Colonic mucosa (tissue), 4 donors: ENCODE measurements at places on chromosomes 4 and X.
A peak's percentile ranks its signal among the peaks of the same experiment; 100 is the strongest.

DNA sequence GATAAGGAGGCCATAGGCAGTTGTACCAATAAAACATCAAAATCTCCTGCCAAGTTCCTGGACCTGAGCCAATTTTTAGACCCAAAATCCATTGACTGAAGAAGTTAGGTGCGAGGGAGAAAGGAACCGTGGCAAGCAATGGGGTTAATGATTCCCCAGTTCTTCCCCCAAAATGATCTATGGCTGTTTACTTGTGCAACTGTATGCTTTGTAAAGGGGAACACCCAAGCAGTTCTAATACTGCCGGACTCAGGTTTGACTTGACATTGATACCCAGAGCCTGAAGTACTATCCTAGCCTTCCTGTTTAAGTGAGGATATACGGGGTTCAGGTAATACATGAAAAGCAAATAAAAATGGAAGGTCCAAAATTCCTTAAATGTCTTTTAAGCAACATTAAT, 6.7 kb upstream of the EIF4E start:
- DNase-seq = no peak

DNA sequence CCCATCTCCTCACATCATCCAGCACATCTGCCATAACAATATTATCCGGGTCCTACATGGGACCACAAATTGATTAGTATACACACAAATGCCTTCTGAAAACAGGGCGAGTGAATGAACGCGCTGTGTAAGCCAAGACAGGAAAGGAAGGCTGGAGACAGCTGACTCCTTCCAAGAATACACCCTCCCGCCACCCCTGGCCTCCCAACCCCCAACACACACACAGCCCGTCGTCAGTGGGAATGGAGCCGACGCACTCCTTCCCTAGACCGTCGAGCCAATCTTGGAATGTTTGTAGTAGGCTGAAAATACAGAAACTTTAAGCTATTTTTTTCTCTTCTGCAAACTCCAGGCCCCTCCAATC, 319 bp upstream of the MAGEH1 start:
- no peak for DNase-seq

- no peak for DNase-seq
Observed at GRCh38 chrX:94645726-94646125, 971.7 kb downstream of the FAM133A start.

DNA sequence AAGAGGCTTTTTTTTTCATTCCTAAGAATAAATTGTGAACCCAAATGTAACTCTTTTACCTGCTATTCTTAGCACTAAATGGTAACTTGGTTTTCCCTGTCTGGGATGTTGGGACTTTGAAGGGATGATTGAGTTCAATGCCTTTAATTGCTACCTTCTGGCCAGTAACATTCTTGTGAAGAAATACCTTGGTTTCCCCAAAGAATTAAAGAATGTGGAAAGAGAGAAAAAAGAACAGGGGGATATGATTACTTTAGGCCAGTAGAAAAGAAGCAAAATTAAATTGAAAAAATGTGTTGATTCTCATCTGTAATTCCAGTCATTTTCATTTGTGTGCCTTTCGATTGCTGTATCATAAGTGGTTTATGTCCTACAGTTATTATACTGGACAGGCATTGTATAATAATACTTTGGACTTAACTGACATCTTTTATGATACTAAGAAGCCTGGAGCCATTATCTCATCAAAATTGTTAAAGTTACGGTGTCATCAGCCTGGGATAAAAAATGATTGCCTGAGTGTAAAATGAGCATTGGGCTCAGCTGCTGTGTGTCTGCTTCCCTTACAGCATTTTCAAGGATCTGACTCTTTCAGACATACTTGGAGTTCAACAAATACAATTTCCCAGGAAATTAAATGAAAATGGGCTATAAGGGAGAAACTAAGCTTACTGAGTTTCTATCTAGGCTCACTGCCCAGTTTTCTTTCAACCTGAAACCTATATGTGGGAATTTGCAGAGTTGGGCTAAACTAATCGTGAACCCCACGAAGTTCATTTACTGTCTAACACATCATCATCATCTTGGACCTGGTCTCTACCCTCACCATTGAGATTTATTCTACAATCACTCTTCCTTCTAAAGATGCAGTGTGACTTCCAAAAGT, 146.3 kb downstream of the SHROOM3 start:
- no peak for DNase-seq

GRCh38 chr4:6279582-6280289, 10.1 kb downstream of the WFS1 start:
- DNase-seq = no peak

DNA sequence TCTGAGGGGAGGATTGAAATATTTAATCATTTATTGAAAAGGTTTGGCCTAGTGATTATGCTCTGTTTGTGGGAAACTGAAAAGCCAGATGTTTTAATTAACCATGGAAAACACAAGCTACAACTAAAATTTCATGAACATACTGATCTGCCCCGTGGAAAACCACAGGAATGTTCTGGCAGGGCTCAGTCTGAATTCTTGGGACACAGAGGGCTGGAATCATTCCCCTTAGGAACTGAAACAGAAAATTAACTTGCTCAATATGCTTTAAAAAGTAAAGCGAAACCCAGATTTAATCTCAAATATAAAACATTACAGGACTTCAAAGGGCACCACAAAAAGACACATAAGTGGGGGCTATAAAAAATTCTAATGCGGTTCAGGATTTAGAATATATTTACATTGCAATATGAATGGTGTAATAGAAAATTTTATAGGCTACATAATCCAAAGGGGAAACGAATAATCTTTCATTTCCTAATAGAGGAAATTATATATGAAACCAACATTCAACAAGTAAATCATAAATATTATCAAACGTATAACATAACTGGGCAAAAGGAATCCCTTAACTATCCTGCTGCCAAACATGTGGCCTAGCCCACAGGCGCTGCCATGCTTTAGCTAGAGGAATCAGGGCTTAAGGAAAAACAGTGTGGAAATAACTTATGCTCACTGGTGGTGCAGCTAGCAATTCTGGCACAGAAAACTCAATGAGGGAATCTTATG, 70.9 kb downstream of the APBB2 start:
- DNase-seq = no peak

GRCh38 chr4:75895744-75896314, 6.4 kb downstream of the PPEF2 start:
- peak; percentile 27 for DNase-seq

- DNase-seq = no peak
Observed at GRCh38 chr4:183402771-183403170, 41.7 kb upstream of the CDKN2AIP start.

GRCh38 chr4:44725166-44725565, 1.2 kb downstream of the GNPDA2 start:
- DNase-seq = no peak

DNA sequence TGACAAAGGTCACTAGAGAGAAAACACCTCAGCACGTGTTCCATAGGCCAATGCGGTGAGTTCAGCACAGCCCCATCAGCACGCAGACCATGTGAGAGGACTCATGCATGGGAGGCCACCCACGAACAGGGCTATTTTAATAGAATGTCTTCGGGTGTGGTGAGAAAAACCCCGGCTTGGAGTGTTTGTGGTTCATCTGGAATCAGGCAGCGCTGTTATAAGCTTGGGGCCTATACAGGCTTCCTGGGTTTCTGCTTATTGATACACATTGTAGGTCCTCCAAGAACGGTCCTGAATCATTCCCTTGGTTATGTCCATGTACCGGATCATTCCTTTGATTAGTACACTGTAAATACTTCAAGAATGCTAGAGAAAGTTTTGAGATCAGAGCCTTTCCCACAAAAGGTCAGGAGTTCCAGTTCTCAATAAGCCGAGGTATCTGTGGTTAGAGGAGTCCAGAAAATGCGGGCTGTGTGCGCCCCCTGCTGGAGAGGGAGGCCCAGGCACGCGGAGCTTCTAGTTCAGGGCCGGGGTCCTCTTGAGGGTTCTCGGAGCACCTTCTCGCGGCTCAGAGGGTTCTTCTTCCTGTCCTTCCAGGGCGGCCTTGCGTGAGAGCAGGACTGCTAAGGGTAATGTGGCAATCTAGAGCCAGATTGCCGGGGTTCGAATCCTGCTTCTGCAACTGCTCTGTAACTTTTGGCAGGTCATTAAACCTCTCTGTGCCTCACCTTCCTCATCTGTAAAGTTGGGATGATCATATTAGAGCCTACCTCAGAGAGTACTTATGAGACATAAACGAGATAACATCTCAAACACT, 51.8 kb downstream of the TLR10 start:
- peak; percentile 93 for DNase-seq

- DNase-seq = no peak
Observed at GRCh38 chr4:1376841-1377605, 29.2 kb downstream of the NKX1-1 start.

DNA sequence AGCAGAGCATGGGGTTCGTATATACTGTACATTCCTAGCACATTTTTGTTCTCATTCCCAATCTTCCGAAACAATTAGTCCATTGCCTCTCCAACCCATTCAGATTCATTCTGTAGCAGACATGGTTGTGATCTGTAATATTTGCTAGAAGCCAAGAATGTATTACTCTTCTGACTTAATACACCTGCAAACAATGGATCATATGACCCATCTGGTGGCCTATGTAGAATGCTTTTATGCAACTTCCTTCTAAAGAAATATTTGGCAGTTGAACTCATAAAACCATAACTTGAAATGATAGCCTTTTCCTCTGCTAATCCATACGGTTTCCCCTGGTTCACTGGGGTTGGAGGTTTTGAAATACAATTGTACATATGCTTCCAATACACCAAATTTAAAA, 32.8 kb upstream of the SGMS2 start:
- DNase-seq = no peak

DNA sequence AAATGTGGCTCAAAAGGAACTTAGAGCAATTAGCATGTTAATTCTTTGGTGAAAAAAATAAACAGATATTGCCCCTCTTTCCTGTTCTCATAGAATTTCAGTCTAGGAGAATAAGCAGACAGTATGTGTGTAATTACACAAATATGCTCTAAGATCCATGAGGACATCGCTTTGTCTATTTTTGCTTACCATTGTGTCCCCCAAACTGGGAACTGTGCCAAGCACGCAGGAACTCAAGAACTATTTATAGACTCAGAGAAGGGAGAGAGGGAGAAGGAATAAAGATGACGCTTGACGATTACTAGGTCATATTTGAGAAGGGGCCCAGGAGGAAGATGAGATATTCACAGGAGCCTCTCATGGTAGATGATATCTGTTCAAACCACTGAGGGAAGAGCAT, 692.6 kb downstream of the RAB28 start:
- DNase-seq = no peak

GRCh38 chr4:72604324-72604723, 35.3 kb upstream of the ADAMTS3 start:
- DNase-seq = no peak

DNA sequence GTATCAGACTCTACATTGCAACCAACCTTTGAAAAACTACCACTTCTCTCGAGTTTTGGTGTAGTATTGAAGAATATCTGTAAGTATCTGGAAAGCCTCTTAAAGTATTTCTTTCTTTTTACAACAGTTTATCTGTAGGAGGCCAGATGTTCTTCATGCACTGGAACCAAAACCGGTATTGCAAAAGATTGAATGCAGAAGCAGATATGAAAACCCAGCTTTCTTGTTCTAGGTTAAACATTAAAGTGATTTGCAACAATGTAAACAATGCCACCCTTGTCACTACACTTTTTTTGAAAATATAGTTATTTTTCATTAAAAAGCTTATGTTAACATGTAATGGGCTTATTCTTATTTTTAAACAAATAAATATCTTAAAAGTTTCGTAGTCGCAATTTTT, 27.2 kb downstream of the PLS3 start:
- DNase-seq = no peak

GRCh38 chrX:66872771-66873170, 233.9 kb upstream of the EDA2R start:
- no peak for DNase-seq

GRCh38 chr4:185201977-185202962, 1.5 kb downstream of the CFAP97 start:
- peak; percentile 39 for DNase-seq

DNA sequence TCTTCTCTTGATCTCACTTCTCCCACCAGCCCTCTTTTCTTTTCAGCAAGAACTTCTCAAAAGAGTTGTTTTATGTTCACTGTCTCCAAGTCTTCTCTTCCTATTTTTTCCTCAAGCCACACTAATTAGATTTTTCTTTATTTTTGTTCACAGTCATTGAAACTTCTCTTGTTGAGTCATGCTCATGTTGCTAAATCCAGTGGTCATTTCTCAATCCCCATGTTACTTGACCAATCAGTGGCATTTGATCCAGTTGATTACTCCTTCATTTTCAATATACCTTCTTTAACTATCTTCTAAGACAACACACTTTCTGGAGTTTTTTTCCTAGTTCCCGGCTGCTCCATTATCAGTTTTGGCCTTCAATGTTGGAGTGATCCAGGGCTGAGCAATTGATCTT, 103.1 kb upstream of the LSM6 start:
- DNase-seq = no peak

DNA sequence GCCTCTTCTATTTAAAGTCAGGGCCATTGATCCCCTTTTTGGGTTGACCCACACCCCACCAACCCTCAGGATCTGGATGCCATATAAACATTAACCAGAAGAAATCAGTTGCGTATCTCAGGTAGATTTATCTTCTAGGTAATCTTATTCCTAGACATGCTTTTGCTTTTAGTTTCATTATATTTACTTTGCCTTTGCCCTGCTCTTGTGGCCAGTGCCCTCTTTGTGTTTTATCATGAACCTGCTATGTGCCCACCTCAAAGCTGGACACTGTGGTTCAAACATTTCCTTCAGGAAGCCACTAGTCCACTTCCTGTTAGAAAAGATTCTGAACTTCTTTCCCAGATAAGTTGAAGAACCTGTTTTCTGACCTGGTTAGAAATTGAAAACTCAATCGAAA, 117.4 kb upstream of the EDNRA start:
- DNase-seq = no peak

DNA sequence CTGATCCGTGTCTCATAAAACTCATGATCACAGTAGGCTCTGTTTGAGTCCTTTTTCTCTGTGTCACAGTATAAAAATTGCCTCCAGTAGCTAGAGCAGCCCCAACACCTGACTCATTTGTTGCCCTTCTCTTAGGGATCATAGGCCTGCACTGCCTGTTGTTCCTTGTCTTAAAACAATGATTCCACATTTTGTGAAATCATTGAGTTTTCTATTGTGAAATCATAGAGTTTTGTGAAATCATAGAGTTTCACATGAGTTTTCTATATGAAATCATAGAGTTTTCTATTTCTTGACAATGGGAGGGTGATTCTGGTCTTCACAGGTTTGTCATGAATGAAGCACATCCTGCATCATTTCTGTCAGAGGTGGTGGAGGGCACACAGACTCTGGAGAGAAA, 239.9 kb downstream of the GASK1B start:
- no peak for DNase-seq

- no peak for DNase-seq
Observed at GRCh38 chr4:181792641-181793040, 450.6 kb upstream of the TENM3 start.

- DNase-seq = no peak
Observed at GRCh38 chr4:93289831-93290230, 538.7 kb upstream of the ATOH1 start.

DNA sequence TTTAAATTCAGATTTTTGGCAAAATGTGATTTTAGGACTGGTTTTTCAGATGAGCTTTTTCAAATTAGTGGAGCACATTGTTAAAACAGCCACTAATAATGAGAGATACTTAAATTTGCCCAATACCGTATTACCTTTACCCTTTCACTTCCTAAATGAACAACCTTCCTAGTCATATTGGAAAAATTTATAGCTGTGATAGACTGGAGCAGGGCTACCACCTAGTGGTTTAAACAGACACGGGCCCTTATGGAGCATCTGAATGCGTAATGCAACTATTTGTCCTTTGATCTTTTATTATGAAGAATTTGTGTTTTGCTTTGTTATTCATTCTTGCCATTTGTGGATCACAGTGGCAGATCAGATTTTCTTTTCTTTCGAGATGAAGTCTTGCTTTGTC, 72.7 kb downstream of the KDM6A start:
- DNase-seq = no peak

- DNase-seq = no peak
Observed at GRCh38 chr4:8334786-8335460, 65.4 kb downstream of the HTRA3 start.
